ENCODE measurements at places on chromosomes 7 and 10.
A peak's percentile ranks its signal among the peaks of the same experiment; 100 is the strongest.

- no peak for DNase-seq
These were observed 11.6 kb downstream of the ADAMTS14 start for GRCh38 chr10:70683940-70684339.

- no peak for DNase-seq
These were observed 353.2 kb downstream of the GPAM start for GRCh38 chr10:111830359-111830758.

GRCh38 chr10:50417486-50417885, 166.2 kb upstream of the ASAH2 start:
- peak; percentile 56 for DNase-seq

DNA sequence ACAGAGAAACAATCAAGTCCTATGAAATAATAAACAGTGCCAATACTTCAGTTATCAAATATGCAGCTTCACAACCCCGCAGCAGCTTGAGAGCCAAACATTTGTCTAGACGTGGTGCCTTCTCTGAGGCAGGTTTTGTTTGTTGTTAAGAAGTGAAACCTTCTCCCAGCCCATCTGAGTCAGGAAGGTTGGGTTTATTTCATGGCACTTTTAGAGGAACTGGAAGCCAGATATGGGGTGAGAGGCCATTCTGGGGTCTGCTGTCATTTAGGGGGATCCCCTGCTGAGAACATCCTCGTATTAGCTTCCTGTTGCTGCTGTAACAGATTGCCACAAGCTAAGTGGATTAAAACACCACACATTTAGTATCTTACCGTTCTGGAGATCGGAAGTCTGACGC, 113.6 kb downstream of the GRK5 start:
- DNase-seq, result no peak

DNA sequence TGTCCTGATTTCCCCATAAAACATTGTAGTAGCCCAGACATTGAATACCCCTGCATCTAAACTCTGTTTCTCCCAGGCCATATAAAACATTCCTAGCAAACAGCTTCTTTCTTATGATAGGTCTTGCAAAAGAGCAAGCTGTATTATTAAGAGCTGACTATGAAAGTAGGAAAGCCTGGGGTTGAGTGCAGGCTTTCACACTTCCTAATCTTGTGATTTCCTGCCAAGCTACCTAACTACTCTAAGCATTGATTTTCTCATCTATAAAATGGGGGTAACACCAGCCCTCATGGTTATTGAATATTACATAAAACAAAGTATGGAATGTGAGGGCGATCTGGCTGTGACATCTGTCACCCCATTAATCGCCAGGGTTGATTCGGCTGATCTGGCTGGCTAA, 81.8 kb downstream of the ZNF277 start:
- DNase-seq, result no peak

DNA sequence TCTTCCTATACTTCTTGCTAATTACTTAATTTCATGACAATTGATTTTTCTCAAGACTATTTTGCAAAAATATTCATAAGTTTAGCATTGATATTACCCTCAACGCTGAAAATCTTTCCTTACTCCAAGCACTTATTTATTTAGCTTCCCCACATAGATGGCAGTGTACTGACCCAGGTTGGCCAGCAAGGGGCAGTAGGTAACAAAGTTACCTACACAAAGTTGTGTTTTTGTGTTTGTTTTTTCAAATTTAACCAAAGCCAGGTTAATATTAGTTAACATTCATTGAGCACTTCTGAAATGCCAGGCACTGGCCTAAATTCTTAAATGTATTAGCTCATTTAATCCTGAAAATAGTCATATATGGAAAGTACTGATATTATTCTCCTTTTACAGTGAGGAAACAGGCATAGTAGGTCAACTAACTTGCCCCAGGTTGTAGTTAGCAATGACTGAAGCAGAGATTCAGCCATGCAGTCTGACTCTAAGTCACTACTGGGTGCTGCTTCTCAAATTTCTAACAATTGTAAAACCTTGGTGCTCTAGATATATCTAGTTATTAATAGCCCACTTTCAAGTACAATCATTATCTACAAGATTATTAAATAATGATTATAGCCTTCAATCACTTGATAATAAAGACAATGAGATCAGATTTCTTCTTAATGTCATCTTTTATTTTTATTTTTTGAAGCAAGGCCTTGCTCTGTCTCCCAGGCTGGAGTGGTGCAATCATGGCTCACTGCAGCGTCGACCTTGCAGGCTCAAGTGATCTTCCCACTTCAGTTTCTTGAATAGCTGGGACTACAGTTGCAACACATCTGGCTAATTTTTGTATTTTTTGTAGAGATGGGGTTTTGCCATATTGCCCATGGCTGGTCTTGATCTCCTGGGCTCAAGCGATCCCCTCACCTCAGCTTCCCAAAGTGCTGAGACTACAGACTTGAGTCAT, 5.8 kb upstream of the GGCT start:
- DNase-seq, result peak; percentile 60

- DNase-seq, result peak; percentile 82
These were observed 20.7 kb upstream of the ZMIZ1 start for GRCh38 chr10:79047875-79048638.

GRCh38 chr7:82810558-82811259, 352.0 kb downstream of the PCLO start:
- peak; percentile 41 for DNase-seq

DNA sequence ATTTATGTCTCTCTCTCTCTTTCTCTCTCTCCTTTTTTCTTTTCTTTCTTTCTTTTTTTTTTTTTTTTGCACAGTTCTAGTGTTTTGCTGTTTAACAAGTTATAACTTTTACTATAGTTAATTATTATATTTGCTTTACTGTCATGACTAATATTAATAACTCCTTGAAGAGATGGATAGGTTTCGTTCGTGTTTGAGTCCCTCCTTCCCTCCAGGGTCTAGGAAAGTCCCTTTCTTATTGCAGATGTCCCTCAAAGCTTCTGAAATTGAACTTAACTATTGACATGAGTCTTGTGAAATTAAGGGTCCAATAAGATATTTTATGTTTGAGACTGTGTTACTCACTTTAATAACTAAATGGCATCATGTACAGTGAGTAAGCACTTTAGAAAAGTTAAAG, 131.4 kb downstream of the PLXDC2 start:
- DNase-seq, result no peak

DNA sequence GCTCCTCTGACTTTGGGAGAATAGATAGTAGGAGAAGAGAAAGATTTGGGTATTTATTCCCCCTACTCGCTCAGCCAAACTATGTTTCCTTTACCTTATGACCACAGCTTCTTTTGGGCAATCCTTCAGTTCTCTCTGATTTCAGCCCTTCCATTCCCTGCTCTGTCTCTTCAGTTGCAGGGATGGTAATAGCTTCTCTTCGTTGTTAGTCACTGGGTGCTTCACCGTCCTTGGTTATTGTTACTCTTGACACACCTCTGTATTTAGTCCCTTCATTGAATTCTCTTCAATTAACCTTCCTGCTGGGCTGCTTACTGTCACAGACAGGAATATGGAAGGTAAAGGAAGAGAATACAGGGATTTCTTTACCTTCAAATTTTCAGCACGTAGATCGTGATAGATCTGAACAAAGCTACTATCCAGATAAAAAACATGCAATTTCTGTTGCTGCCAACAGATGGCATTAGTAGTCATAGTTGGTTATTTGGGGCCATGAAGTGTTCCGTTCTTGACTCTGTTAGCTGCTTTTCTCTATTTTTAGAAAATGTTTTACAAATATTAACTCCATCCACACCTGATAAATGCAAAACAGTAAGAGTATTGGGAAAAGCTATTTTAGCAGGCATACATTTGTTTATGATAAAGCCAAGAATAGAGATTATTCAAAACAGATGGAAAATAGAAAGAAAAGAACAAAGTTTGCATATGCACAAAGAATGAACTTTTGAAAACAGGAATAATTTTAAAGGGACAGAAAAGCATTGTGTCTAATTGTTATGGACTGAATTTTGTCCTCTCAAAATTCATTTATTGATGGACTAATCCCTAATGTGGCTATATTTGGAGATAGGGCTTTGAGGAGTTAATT, 14.0 kb upstream of the PTTG1IP2 start:
- peak; percentile 9 for DNase-seq

- DNase-seq, result peak; percentile 29
These were observed 27.0 kb downstream of the KCNH2 start for GRCh38 chr7:150951181-150951520.

DNA sequence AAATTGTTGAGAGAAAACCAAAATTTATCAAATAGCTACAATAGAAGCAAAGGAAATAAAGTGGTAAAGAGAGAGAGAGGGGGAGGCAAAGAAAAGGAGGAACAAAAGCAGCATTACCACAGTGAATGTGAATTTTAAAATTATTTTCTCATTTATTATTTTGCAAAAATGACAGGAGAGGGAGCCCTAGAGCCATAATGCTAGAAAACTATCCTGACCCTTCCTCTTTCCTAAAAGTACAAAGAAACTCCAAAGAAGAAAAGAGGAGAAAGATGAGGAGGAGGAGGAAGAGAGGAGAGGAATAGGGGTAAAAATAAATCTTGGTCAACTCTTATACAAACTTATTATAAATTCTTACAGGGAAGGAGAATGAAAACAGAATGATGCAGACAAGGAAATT, 921.5 kb downstream of the NRG3 start:
- DNase-seq, result no peak

Measured in erythroblast (primary cell).